K562 (cell line): ENCODE measurements at places on chromosomes 3 and 15. TPM values are rescaled to one million over a fixed set of nuclear protein-coding genes. Genes with fewer than 3 reads are reported as not detected.
A peak's percentile ranks its signal among the peaks of the same experiment; 100 is the strongest.

DNA sequence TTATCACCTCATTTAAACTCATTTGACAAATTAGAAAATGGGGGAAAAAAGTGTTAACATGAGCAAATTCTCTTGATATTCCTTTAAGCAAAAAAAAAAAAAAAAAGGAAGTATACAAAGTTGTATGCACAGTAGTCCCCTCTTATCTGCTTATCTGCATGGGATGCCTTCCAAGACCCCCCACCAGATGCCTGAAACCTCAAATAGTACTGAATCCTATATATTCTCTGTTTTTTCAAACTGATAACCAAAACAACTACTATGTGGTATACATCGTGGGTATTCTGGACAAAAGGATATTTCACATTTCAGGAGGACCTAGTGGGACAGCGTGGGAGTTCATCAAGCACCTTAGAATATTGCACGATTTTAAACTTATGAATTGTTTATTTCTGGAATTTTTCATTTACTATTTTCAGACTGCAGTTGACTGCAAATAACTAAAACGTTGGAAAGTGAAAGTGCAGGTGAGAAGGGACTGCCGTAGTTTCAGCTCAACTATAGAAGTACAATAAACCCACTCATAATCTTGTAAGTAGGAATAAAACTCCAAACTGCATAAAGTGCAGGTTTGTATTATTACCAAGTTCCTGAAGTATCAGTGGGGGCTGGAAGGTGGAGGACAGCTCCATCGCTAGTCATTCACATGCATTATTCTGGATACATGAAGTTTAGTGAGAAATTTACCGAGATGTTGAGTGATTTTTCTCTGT lies 43.6 kb upstream of the PLCL2 start:
- DNase-seq = no peak
- H3K27me3 ChIP-seq = peaks cover 11% of the 10 kb centered on the region
- no peak overlapping the region for H3K4me3 ChIP-seq

The TLR9 gene
- total RNA-seq = not detected in 2 replicates

DNA sequence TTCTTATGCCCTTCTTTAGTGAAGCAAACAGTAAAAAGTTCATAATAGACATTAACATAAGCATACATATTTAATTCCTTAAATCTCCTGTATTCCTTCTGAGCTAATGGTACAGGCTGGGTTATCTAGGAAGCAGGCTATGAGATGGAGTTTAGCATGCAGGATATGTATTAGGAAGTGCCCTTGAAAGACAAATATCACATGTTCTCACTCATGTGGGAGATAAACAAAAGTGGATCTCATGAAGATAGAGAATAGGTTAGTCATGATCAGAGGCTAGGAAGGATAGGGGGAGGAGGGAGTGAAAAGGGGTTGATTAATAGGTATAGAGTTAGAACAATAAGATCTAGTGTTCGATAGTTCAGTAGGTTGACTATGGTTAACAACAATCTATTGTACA lies 105.4 kb downstream of the CLASP2 start:
- peaks cover 30% of the 10 kb centered on the region; the same call in 1 of the 3 replicates for H3K36me3 ChIP-seq
- H3K4me1 ChIP-seq = no peaks in the 10 kb centered on the region
- H3K4me3 ChIP-seq = no peak overlapping the region
- H3K27ac ChIP-seq = no peak overlapping the region
- no peak for DNase-seq
- H3K27me3 ChIP-seq = no peaks in the 10 kb centered on the region

DNA sequence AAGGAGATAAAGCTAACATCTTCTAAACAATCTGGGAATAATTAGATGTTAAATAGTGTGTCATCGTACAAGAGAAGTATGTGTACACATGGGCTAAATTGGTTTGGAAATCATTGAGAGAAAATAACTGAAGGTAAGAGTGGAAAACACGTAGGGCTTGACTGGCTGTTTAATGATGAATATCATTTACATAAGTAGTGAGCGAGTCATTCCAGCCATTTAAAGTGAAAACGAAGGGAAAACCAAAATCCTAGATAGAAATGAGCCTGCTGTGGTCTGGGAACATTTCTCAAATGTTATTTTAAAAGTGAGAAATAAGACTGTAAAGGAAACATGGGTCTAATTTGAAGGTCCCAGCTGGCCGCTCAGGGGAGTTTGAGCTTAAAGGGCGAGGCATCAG lies 41.9 kb upstream of the KCNMB2 start:
- no peak overlapping the region for H3K27ac ChIP-seq
- no peaks in the 10 kb centered on the region for H3K36me3 ChIP-seq
- H3K27me3 ChIP-seq = no peaks in the 10 kb centered on the region
- H3K4me1 ChIP-seq = no peaks in the 10 kb centered on the region

- H3K4me3 ChIP-seq = no peak overlapping the region
- H3K36me3 ChIP-seq = peaks cover 48% of the 10 kb centered on the region; the same call in 2 of the 3 replicates
- H3K27me3 ChIP-seq = no peaks in the 10 kb centered on the region
These were observed 31.9 kb downstream of the UBXN7 start for GRCh38 chr3:196400331-196400730.

- H3K4me3 ChIP-seq = no peak overlapping the region
- no peak overlapping the region for H3K27ac ChIP-seq
- H3K27me3 ChIP-seq = no peaks in the 10 kb centered on the region
- no peak for DNase-seq
These were observed 28.2 kb downstream of the RBP2 start for GRCh38 chr3:139448104-139448503.

The HYAL2 gene
- total RNA-seq = 12.4 and 13.3 TPM in 2 replicates

DNA sequence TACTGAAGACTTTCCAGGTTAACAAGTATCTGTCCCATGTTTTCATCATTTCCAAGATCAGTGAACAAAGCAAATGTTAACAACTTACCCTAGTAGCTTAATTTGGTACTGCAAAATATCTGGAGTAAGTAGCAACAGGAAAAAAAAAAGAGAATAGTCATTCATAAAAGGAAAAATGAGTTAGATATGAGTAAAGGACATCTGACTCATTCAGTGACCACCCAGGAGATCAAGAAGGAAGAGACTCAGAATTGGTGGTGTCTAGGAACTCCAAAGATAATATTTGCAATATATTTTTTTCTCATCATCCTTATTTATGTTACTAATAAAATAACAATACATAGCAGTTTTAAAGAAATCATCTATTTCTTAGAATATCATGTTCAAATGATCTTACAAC lies 253.8 kb upstream of the COL8A1 start:
- H3K27ac ChIP-seq = no peak overlapping the region
- no peaks in the 10 kb centered on the region for H3K4me1 ChIP-seq
- no peak for DNase-seq
- H3K36me3 ChIP-seq = no peaks in the 10 kb centered on the region

DNA sequence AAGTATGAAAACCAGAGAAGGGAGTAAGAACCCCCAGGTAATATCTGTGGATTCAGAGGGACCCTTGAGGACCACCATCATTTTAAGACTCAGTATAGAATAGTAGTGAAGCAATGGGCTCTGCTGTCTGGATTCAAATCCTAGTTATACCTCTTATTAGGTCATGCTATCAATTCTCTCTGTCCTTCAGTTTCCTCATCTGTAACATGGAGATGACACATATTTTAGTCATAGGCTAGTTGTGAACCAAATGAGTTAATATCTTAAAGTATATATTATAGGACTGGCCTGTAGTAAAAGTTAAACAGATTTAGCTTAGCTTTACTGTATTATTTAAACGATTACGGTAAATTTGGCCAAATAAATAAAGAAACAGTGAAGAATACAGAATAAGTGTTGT lies 177.3 kb upstream of the GOLIM4 start:
- DNase-seq = no peak
- H3K27ac ChIP-seq = no peak overlapping the region
- H3K4me1 ChIP-seq = no peaks in the 10 kb centered on the region
- H3K36me3 ChIP-seq = no peaks in the 10 kb centered on the region
- no peaks in the 10 kb centered on the region for H3K27me3 ChIP-seq

The A4GNT gene
- not detected in 2 replicates for total RNA-seq

DNA sequence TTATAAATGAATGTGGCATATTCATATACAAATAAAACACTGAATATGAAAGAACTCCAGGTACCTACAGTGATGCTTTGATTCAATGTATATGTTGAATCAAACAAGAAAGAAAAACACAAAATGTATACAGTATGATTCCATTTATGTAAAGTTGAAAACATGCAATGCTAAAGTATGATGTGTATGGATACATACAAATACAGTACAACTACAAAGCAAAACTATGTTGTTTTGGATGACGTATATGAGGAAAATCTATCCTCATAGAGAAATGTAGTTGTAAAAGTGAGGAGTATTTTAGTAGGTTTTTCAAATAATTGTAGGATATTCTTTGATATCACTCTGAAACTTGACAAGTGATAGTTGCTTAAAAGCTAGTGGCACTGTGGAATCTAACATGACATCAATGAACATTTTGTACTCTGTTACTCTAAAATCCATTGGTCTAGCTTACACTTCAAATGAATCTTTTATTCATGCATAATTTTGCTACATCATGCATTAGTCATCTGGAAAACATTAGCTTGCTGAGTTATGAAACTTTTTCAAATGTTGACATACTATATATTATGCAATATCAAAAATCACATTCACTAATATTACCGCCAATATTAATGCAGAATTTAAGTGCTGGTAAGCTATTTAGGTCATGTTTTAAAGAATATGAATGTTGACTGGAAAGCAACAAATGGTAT lies 278.1 kb upstream of the CHRNA7 start:
- H3K27me3 ChIP-seq = no peaks in the 10 kb centered on the region
- H3K36me3 ChIP-seq = no peaks in the 10 kb centered on the region
- no peaks in the 10 kb centered on the region for H3K4me1 ChIP-seq

DNA sequence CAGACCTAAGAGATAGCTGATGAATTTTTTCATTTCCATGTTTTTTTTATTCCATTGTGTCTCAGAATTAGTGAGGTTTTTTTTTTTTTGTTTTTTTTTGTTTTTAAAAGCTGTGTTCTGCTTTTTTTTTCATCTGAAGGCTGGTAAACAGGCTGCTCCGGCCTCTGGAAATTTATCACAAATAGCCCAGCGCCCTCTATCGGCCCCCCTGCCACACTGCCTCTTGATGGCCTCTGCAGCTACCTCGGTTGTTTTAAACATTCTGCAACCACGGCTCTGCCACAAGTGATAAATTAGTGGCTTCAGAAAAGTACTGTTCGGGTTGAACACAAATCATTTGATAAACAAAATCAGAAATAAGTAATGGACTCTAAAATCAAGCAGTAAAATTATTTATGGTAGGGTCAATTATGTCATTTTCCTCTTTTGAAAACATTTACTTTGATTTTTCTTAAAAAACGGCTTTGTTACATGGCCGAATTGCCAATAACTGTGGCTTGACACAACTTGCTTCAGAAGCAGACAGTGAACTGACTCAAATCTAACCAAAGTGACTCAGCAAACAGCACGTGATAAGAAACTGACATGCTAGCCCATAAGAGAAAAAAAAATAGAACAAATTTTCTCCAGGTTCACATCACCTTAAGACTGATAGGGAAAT lies 87.8 kb downstream of the RSL24D1 start:
- no peaks in the 10 kb centered on the region for H3K27me3 ChIP-seq
- peak; percentile 69 for DNase-seq
- H3K27ac ChIP-seq = peak overlapping the region; percentile 37; the same call in 1 of the 3 replicates
- no peaks in the 10 kb centered on the region for H3K36me3 ChIP-seq
- no peak overlapping the region for H3K4me3 ChIP-seq

The SLC6A20 gene
- not detected in 2 replicates for total RNA-seq

The CNTN3 gene
- 0.04 TPM in 1 of 2 replicates, not detected in the other for total RNA-seq

The CA12 gene
- 0.07 and 0.09 TPM in 2 replicates for total RNA-seq

- H3K27ac ChIP-seq = no peak overlapping the region
- H3K27me3 ChIP-seq = no peaks in the 10 kb centered on the region
- H3K4me3 ChIP-seq = no peak overlapping the region
- peaks cover 22% of the 10 kb centered on the region for H3K4me1 ChIP-seq
- H3K36me3 ChIP-seq = peaks cover 26% of the 10 kb centered on the region; the same call in 2 of the 3 replicates
These were observed 4.5 kb downstream of the MYD88 start for GRCh38 chr3:38142959-38143358.

GRCh38 chr3:77873598-77873997 lies 833.7 kb downstream of the ROBO2 start:
- H3K27ac ChIP-seq = no peak overlapping the region
- no peak for DNase-seq
- no peaks in the 10 kb centered on the region for H3K4me1 ChIP-seq
- no peak overlapping the region for H3K4me3 ChIP-seq
- no peaks in the 10 kb centered on the region for H3K27me3 ChIP-seq

GRCh38 chr3:14528081-14528480 lies 12.1 kb downstream of the GRIP2 start:
- no peaks in the 10 kb centered on the region for H3K36me3 ChIP-seq
- H3K27ac ChIP-seq = no peak overlapping the region
- H3K27me3 ChIP-seq = peaks cover 50% of the 10 kb centered on the region
- H3K4me3 ChIP-seq = no peak overlapping the region
- no peak for DNase-seq

The LRRC3B gene
- total RNA-seq = not detected in 2 replicates

- no peak for DNase-seq
- H3K27me3 ChIP-seq = peaks cover 21% of the 10 kb centered on the region
- no peaks in the 10 kb centered on the region; the same call in 1 of the 2 replicates for H3K4me1 ChIP-seq
- H3K36me3 ChIP-seq = no peaks in the 10 kb centered on the region
These were observed 858 bp downstream of the NTRK3 start for GRCh38 chr15:88255484-88256278.

The TBC1D5 gene
- total RNA-seq = 25.6 and 28.9 TPM in 2 replicates

The CAV3 gene
- not detected in 2 replicates for total RNA-seq

DNA sequence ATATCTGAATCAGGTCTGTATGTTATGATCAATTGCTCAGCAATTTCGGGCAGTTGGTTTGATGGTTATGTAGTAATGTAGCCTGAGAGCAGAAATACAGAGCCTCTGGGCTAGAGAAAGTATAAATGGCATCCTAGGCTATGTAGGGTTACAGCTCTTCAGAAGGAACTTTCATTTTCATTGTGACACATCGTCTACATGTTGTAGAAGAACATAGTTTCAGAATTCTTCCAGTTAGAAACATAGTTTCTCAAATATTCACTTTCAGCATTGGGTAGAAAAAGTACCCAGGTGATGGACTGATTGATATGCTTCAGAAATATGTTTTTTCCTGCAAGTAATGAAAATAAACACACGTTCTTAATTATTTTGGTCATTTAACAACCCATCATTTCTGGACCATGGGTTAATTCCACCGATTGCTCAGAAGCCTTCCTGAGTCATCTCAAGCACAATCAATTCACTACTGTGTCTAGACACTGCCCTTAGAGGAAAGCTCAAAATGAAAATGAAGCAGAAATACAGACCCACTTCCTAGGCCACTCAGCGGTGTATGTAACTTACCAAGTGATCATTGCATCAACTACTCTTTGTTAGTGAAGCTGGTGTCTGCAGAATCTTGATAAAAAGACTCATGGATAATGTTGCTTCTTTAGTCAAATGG lies 88.8 kb upstream of the TSEN2 start:
- no peak overlapping the region for H3K27ac ChIP-seq
- DNase-seq = no peak
- H3K4me3 ChIP-seq = no peak overlapping the region
- H3K36me3 ChIP-seq = no peaks in the 10 kb centered on the region
- no peaks in the 10 kb centered on the region for H3K4me1 ChIP-seq
- H3K27me3 ChIP-seq = peaks cover 6% of the 10 kb centered on the region

DNA sequence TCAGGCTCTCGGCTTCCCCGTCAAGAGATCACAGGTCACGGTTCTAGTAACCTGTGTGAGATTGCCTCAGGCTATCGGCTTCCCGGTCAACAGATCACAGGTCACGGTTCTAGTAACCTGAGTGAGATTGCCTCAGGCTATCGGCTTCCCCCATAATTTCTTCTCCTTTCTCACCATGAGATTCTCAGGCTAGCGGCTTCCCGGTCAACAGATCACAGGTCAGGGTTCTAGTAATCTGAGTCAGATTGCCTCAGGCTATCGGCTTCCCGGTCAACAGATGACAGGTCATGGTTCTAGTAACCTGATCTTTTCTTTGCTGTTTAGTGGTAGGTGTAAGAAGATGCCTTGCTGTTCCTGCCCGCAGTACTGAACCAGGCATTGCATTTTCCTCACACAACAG lies 418.2 kb upstream of the ZNF717 start:
- no peaks in the 10 kb centered on the region for H3K27me3 ChIP-seq
- no peak overlapping the region for H3K4me3 ChIP-seq
- no peak for DNase-seq
